ENCODE measurements at places on chromosomes 12 and 14.

DNA sequence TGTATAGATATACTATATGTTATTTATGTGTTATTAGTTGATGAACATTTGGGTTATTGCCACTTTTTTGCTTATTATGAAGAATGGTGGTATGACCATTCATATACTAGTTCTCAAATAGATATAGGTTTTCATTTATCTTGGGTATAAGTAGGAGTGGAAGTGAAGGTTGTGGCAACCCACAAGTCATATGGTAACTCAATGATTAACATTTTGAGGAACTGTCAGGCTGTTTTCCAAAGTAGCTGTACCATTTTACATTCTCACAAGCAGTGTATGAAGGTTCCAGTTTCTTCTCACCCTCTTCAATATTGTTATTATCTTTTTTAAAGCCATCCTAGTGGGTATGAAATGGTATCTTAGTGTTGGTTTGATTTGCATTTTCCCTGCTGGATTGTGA, 19.0 kb upstream of the MSRB3 start:
- DNase-seq, result no peak

DNA sequence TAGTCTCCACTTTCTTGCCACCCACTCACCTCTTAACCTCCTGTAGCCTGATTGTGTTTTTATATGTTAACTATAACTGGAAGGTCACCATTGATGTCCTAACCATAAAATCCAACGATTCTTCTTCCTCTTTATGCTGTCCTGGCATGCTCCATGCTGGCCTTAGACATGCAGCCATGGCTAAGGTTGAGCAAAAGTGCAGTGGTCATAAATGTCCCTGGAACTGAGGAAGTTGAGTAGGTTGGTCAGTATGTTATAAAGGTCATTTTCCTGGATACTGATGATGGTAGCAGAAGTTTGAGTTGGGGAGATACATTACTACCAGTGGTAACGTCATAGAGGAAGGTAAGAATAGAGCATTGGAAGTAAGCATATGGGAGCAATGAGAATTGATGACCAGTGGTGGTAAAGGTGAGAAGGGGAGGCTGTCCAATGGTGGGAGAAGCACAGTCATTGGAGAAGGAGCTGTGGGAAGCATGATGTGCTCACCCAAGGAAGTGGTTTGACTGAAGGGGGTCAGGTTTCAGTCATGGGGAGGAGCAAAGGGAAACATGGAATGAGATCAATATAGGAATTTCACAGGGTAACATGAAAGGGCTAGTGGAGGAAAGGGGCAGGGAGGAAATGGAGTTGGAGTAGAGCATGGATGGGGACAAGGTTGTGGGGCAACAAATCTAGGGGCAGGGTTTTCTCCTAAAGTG, 240.8 kb downstream of the DACT1 start:
- DNase-seq, result no peak

- DNase-seq, result no peak
Observed at GRCh38 chr14:23173796-23174195, 9.7 kb downstream of the SLC7A8 start.

DNA sequence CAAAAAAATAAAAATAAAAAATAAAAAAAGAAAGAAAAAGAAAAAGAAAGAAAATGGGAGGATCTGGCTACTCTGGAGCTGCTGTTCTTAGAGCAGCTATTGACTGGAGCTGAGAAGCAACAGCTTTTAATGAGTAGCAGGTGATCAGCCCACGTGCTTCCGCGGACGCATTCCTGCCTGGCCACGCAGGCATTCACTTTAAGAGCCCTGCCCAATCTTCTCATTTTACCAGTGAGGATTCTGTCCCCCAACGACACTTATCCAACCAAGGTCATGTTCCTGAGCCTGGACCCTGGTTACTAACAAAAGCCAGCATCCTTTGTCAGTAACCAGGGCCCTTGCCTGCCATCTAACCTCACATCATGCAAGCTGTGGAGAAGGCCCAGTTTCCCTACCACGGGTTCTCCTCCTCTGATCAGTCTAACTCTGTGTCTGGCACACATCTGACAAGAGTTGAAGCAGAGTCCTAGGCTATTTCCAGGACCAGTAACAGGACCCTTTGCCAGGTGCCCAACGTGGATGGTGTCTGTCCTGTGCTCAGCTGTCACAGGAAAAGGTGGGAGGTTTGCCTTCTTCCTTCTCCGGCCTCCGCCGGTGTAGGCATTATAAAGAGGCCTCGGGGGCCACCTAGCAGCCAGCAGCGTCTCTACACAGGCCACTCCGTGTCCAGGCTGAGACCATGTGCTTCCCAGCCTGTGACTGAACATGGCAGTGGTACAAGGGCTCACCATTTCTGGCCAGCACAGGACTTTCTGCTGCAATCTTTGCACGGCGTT, 60.9 kb upstream of the GPATCH2L start:
- no peak for DNase-seq

DNA sequence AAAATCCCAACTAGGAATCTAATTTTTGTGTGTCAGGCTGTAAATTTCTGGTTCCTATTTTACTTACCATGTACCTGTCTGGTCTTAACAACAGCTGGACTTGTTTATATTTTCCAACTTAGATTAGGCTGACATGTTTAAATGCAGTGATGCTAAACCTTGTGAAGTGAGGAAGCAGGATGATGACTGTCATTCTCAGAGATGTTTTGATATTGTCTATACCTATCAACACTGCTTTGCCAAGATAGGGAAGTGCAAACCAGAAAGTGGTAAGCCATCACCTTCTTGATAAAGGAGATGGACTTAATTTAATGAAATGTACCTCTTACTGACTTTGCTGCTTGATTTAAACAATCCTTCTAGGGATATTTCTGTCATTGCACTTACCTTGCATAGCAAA, 2.1 kb downstream of the BICD1 start:
- no peak for DNase-seq

DNA sequence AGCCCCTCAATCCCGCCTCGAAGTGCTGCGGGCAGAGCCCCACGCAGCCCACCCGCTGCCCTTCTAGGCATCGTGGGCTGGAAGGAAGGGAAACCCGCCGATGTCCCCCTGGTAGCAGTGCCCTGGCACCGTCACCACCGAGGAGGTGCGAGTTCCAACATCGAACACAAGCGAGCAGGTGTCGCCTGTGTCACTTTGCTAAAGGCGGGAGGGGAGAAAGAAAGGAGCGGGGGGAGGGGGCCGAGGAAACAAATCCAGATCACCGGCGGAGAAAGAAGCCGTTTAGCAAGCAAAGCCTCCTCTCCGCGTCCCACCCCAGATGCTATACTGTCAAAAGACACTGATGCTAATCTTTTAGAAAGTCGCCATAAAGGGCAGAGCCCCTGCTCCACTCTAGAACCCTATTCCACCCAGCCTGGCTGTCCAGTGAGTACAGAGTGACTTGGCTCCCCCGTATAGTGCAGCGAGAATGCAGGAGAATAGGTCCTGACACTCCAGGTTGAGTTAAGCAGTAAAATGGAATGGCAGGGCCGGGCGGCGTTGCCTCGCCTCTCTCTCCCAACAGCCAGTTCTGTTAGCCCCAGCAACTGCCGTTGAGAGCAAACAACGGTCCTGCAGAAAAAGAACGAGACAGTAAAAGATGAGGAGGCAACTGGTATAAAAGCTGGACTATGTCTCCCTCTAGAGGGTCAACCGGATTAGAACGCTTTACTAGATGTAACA, 67.9 kb upstream of the USP15 start:
- no peak for DNase-seq

DNA sequence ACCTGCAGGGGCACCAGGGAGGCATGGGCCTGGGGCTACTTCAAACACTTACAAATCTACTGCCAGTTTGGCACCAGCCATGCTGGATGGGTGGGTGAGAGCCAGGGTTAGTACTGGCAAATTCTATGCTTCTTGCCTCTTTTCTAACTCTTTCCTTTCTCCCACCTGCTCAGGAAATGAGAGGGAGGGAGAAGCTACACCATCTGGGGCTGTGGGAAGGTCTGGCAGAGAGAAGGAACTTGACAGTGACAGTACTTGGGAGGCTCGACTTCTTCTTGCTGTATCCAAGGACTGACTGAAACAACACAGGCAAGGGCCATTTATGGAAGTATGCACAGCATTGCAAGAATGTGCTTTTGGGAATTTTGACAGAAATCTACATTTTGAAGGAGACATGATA, 149.6 kb upstream of the DYRK2 start:
- DNase-seq, result no peak

DNA sequence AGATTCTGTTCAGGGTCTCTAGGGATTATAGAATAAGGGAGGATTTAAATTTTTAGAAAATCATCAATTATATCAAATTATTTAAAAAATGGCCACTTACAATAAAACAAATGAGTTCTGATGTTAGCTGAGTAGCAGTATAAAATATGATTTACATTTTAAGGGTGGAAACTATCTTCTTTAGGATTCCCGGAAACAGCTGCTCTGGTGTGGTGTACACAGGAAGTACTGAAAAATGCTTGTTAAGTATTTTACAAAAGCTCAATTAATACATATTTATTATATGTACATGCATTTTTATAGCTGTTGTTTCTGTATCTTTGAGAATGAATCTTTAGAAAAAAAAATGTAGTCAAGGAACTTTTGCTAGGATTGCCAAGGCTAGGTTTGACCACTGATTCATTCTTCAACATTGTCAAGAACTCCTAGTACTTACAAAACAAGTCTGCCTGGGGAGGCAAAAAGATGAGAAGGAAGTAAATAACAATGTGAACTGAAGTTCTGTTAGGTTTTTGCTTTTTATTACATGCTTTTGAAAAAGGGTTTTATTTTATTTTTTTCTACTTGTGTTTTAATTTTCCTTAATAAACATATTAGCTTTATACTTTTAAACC, 48.0 kb downstream of the ARF6 start:
- DNase-seq, result no peak

GRCh38 chr14:104383088-104383995, 196.2 kb upstream of the C14orf180 start:
- no peak for DNase-seq

DNA sequence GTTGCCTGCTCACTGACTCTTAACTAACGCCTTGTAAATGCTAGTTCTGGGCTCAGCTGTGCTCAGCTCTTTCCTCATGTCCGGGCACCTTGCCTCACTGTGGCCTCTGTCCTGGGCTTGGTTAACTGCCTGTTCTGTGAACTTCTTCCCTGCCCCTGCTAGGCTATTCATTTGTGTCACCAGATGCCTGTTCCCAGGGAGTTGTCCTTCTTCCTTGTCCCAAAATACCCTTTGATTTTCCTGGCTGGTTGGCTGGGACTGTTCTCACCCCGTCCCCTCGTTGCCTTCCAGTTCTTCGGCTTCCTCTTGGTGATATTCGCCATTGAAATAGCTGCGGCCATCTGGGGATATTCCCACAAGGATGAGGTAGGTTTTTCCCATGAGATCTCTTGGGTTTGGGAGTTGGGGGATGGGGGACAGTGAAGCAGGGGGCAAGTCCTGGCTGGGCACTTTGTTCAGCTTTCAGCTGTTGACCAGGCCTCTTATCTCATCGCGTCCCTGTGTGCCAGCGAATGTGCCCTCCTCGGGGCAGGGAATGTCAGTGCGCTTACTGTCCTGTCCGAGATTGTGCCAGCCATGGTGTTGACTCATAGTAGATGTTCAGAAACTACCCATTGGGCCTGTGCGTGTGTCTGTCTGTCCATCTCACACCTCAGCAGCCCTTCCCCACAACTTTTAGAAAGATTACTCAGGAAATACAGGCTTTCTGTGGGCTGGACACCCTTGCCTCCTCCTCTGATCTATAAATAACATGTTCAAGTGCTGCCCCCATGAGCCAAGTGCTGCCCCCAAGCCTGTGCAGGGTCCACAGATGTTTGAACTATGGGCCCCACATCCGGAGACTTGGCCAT, 33.1 kb downstream of the CD9 start:
- no peak for DNase-seq

DNA sequence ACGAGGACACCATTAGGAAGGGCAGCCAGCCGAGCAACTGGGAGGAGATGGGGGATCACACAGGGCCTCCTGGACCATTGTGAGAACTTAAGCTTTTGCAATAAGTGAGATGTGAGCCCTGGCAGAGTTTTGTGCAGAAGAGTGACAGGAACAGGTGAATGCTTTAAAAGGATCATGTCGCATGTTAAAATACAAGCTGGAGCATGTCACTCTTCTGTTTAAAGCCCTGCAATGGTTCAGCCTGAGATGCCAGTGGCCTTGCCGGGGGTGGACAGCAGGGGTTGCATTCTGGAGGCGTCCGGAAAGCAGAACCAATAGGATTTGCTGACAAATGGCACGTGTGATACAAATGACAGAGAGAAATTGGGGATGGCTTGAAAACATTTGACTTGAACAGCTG, 137.5 kb upstream of the RFLNA start:
- DNase-seq, result no peak

DNA sequence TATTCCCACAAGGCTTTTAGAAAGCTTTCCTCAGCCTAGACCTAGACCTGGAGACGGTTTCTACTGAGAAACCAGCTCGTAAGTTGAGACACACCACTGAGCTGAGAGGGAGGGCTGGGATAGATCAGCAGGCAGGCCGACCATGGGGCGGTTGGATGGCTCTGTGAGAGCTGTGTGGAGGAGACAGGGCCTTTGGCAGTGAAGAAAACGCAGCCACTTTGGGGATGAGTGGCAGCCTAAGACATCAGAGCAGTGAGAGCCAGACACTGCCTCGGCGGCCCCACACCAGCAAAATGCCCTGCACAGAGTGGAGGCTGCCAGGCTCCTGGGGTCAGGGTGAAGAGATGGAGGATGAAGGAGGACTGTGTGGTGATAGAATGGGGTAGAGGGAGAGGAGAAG, 46.0 kb downstream of the CACNA2D4 start:
- DNase-seq, result no peak

DNA sequence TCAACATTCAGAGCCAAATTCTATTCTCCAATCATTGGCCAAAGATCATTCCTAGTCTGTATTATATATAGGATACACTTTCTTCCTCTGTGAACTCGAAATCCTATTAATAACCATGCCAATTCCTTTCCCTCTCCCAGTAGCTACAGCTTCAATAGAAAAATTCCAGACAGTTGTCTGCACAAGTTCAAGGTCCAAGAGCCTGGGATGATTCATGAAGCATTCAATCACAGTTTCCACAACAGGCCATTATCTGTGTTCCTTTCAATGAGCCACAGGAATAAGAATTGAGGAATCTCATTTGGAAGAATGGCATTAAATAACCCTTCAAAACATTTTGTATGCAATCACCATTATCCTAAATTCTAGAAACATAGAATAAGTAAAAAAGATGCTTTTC, 437.4 kb downstream of the RMST start:
- DNase-seq, result no peak

Data from stimulated activated CD8-positive, alpha-beta memory T cell treated with anti-CD3 and anti-CD28 coated beads, Interleukin-12 subunit alpha, Interleukin-12 subunit beta, amount 100 ng/mL, for 1 hour (primary cell).